ENCODE measurements at places on chromosomes 1 and 21. TPM values are rescaled to one million over a fixed set of nuclear protein-coding genes. Genes with fewer than 3 reads are reported as not detected.

GRCh38 chr1:9604836-9605235, 16.1 kb downstream of the TMEM201 start:
- no peak for DNase-seq

PCSK9 gene
- 1.6 TPM for total RNA-seq

- DNase-seq: no peak
Measured at GRCh38 chr21:15000081-15000480, 64.7 kb downstream of the NRIP1 start.

HMGCS2 gene
- total RNA-seq: 1.4 TPM

DNA sequence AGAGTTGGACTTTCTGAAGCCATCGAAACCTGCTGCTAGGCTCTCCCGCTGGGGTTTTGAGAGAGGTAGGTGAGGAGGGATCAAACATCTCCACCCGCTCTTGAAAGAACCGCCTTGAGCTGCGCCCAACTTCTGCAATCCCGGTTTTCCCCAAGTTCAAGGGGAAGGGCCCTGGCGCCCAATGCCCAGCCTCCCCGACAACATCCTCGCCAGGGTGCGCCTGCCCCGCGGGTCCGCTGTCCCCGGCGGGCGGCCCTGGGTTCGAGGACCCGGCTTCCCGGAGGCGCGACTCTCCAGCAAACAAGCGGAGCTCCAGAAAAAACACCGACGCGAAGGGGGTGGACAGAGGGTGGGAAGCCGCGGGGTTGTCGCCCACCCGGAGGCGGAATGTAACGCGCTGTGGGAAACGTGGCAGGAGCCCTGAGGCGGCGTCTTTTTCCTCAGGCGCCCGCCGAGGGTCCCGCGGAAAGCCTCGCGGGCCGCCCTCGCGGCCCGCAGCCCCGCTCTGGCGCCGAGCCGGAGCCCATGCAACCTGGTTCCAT, 607 bp downstream of the BTG3 start:
- DNase-seq: peak; percentile 22

DNA sequence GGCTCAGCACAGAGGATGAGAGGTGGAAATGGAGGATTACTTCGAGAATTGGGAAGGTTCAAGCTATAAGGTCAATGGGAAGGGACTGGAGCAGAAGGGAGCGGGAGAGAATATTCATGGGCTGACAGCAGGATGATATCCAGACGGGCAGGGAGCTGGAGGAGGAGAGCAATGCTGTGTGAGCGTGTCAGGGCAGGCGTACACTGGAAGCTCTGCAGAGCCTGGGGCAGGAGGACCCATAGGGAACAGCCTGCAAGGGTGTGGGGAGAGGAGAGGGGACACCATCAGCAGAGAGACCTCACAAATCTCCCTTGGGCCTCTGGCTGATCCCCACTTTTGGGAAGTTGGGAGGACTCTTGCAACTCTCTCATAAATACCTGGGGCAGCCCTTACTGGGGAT, 13.7 kb downstream of the CSF1 start:
- no peak for DNase-seq

DNA sequence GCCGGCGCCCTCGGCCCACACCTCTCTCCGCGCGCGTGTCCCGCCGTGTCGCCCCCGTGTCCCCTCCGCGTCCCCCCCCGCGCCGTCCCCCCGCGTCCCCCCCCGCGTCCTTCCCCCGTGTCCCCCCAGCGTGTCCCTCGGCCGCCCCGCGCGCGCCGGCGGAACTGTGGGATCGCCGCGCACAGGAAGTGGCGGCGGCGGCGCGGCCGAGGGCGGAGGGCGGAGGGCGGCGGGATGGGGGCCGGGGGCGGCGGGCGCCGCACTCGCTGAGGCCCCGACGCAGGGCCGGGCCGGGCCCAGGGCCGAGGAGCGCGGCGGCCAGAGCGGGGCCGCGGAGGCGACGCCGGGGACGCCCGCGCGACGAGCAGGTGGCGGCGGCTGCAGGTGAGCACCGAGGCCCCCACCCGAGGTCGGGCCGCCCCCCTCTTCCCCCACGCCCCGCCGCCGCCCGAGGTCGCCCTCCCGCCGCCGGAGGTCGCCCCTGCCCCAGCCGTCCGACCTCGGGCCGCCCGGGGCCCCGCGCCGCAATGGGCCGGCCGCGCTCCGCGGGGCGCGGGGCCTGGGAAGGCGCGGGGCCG, at the start of gene AGPAT3:
AGPAT3 (plus strand) TSS at position 262 of the 578 bp plus-strand sequence. CDS start 94,459 bp downstream, outside the sequence.
- no peak for DNase-seq

DNA sequence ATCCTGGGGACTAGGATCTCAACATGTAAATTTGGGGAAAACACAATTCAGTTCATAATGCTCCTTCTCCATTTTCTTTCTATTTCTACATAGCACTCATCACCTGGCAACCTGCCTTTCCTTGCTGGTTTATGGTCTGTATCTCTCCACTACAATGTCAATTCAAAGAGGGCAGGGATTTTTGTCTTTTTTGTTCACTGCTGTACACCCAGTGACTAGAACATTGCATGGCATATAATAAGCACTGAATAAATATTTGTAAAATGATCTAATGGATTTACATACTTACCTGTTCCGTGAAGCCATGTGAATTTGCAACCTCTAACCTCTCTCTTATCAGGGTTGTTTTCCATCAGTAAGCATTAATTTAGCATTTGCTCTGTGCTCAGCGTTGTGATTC, 27.4 kb upstream of the TBX15 start:
- no peak for DNase-seq

- no peak for DNase-seq
Measured at GRCh38 chr1:91637539-91637994, 136.9 kb downstream of the CDC7 start.

DNA sequence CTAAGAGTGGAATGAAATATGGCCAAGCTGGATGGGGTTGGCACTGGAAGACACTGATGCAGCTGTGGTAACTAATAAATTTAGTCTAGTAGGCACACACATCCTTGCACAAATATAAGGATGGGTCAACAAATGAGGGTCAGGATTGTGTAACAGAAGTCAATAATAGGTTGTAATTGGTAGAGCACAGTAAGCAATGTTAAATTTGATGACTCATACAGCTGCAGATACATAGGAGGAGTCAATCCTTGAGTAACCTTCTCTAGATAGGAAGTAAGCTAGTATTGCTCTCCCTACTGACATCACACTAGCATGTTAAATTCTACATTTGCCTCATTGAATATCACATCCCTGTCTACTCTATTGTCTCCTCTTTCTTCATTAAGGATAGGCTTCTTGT, 332.1 kb downstream of the PTPRC start:
- no peak for DNase-seq

DNA sequence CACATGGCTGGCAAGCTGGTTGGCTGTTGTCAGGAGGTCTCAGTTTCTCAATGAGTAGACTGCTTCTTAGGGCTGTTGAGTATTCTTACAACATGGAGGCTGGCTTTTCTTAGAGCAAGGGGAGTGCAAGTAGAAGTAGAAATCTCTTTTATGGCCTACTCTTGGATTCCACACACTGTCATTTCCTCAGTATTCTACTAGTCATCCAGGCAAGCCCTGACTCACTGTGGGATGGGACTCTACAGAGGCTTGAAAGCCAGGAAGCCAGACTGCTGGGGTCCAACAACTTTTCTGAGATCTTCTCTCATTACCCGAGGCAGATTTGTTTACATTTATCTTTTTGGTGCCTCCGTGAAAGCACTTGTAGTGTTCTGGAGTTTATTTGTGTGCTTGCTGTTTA, 196.2 kb upstream of the APP start:
- DNase-seq: no peak

C8A gene
- total RNA-seq: not detected

ADAMTS5 gene
- total RNA-seq: 4.4 TPM

DNA sequence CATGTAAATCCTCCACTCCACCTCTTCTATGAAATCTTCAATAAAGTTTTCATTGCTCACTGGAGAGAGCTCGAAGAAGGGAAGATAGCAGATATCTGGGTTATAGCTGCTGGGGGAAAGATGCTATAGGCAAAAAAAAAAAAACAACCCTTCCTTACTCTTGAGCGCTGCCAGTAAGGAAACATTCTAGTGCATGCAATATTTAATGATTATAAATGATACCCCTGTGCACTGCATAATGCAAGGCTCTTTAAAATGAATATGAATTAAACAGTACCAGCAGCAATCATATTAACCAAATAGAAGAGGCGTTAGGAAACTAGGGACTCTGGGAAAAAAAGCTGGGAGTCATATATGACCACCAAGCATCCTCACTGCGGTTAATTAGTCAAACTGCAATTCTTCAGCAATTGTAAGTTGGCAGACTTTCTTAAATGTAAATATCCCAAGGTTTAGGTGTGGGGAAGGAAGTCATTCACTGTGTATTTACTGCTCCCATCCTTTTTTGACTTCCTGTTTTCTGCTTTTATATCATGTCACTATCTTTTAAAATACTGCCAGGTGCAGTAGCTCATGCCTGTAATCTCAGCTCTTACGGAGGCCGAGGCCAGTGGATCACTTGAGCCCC, 3.7 kb upstream of the DMRTB1 start:
- DNase-seq: no peak

DNA sequence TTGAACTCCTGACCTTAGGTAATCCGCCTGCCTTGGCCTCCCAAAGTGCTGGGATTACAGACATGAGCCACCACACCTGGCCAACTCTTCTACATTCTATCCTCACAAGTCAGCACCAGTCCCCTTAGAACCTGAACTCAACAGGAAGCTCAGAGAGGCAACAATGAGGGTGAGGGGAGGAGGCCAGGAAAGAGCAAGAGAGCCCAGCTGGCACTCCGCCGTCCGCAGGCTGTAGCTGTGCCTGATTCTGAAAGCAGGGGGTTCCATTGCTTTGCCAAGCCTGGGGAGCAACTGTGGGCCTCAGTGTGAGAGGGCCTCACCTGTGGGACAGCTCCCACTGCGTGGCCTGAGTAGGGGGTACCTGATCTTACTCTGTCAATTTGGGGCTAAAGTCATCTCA, 18.7 kb downstream of the STK40 start:
- DNase-seq: no peak

DNA sequence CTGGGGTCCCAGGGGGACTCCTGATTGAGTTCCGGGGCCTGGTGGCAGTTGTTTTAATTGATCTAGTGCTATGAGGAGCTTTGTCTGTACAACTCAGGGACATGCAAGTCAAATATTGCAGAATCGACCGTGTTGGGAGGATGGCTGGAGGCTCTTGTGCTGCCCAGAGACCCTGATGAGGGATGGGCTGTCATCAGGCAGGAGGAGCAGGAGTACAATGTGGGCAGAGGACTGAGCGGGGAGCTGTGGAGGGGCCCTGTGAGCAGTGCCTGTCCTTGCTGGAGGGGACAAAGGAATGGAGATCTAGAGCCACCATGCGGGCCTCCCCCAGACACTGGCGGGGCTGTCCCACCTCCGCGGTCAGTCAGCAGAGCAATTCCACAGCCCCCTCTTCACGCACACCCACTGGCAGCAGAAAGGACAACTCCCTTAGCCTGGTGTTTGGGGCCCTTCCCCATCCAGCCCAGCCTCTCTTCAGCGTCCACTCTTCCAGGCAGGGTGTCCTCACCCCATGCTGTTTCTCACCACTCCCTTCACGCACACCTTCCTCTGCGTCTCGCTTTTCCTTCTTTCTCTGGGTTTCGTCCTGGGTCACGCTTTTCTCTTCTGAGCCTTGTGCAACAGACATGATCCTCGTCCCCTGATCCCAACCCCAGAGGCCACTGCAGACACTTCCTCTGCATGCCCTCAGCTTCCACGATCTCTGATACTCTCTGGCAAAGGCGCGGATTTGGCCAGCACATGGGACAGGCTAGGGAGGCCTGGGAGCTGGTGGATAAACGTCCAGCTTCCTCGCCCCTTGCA, 122.6 kb downstream of the GRIK3 start:
- no peak for DNase-seq

DNAI4 gene
- total RNA-seq: 8.9 TPM

Data from mesothelial cell of epicardium (in vitro differentiated cells).